Kidney glomerular epithelial cell (primary cell): ENCODE measurements at places on chromosomes 2 and 18.

- peak; percentile 95 for DNase-seq
Measured at GRCh38 chr2:108593547-108594098, 59.4 kb downstream of the LIMS1 start.

DNA sequence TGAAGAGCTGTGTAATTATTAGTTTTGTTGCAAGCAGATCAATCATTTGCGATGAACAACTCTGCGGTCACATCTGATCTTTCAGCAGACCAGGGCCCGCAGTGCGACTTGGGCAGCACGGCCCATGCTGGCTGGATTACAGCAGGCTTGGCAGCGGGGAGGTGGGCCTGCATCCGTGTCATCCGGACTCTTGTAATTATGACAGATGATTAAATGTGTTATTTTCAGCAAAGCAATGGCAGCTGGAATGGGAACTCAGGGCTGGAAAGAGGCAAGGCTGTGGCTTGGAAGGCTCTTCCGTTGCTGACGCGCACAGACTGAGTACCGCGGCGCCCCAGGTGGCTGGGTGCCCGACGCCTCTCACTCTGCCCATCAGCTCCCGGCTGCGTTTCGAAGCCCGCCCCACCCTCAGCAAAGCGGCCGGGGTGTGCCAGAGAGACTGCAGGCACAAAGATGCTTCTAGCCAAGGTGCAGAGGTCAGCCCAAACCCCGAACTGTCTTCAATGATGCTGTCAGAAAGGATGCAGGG, 397.4 kb upstream of the SALL3 start:
- no peak for DNase-seq

DNA sequence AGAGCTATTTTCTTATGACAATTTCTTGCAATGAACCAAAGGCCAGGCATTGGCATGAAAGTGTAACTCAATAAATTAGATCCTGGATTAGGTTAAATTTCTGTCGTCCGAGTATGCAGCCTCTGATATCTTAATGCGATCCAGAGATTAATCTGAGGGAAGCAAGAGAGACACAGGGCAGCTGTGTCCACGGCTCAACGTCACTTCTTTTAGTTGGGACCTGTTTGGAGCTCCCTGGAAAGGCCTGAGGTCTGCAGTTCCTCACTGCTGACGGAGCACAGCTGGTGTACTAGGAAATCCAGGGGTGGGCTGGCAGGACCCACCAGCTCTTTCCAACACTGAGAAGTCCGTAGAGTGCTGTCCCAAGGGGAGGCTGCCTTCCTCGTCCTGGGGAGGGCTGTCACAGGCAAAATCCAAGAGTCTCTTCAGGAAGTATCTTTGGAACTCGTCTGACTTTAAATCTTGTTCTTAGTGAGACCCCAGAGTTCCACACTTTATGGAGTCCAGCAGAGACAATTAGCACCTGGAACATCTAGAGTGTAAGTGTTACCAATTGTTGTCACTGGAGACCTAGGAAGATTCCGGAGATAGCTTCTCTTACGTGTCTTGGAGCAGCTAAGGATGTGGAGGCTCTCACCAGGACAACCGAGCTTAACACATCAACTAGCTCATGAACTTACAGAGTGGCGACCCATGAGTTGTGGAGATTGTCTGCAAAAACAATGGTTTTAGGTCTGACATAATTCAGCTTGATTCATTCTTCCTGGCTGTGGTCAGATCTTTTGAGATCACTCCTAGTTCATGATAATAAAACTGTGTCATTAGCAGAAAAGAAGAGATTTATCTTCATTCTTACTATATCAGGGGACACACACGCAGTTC, 173.7 kb downstream of the ACKR3 start:
- no peak for DNase-seq

- DNase-seq, result peak; percentile 26
Measured at GRCh38 chr2:232549655-232550353, 553 bp downstream of the TIGD1 start.

DNA sequence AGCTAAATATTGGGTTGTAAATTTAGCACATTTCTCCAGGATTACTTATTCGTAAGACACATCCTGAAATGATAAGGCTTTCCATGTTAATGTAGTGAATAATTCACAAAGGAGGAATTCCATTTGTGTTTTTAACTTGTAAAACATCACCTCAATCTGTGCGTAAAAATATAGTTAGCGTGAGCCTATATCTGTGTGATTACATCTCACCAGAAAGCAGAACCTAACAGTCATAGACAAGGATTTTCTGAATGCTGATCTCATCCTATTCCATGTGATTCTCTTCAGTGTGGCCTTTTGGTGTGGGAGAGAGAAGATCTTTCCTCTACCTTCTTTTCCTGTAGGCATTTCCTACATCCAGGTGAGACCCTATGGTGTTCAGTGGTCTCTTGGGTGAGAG, 263.2 kb upstream of the RASGRP3 start:
- DNase-seq, result no peak

DNA sequence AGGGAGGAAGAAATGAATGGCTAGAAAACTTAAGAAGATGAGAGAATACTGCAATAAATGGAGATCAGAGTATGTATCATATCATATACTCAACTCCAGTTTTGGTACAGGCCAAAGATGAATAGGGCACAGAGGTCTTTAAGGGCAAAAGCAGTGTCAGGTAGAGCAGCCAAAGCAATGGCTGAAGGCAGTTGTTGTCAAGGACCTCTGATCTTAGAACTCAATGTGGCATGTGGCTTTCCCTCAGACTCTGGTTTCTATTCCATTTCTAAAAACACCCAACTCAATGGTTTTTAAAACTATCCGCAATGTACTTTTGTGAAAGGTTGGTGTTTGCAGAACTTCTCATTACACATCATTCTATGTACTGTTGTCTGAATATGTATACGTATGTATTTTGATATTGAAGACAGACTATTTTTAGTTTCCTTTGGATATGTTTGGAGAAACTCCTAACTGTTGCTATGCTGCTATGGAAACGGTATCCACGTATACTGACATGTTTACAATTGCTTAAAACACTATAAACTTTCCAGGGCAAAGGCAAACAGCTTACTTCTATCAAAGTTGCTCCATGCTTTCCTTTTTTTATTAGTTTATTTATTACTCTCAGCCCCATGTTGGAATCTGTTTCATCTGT, 58.1 kb upstream of the PELI1 start:
- no peak for DNase-seq

DNA sequence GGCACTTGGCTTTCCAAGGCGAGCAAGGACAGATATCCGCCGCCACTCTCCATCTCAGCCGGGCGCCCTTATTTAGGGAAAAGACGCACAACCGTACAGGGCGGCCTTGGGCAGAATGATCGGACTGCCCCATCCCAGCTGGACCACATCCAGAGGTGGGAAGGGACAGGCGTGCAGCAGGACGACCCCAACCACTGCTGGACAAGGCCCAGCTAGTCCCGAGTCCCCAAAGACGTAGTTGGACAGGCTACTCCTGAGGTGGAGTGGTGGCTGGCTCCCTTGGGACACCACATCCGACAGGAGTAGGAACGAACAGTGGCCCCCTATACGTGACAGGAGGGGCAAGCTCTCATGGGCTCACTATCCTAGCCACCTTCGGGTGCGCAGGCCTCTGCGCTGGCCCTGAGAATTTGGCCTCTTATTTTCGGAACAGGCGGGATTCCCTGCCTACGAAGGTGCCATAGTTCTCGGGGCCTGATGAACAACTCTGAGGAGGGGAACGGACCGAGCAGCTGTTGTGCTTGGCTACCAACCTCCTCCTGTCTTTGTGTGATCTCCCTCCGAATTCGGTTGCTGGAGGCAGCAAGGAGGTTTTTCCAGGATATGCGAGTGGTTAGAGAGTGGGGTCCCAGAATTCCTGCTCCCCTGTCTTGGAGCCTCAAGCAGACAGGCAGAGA, 2.3 kb downstream of the FEV start:
- DNase-seq, result no peak

DNA sequence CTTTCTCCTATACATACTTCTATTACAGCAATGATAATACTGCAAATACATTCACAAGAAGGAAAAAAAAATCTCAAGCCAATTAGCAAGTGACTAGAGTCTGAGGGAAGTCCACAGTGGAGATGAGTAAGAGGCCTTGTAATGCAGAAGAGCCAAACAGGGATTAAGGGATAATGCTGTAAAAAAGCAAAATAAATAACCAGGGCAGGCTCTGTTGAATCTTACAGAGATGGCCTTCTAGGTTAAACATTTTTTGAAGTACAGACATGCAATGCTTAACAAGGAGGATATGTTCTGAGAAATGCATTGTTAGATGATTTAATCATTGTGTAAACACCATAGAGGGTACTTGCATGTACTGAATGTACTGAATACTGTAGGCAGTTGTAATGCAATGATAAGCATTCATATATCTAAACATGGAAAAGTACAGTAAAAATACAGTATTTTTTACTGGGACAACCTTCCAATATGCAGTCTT, 122.1 kb upstream of the RMDN2 start:
- peak; percentile 92 for DNase-seq

GRCh38 chr2:165692906-165693305, 101.1 kb downstream of the GALNT3 start:
- DNase-seq, result no peak

- DNase-seq, result no peak
Measured at GRCh38 chr2:158979772-158980171, 11.3 kb downstream of the TANC1 start.

DNA sequence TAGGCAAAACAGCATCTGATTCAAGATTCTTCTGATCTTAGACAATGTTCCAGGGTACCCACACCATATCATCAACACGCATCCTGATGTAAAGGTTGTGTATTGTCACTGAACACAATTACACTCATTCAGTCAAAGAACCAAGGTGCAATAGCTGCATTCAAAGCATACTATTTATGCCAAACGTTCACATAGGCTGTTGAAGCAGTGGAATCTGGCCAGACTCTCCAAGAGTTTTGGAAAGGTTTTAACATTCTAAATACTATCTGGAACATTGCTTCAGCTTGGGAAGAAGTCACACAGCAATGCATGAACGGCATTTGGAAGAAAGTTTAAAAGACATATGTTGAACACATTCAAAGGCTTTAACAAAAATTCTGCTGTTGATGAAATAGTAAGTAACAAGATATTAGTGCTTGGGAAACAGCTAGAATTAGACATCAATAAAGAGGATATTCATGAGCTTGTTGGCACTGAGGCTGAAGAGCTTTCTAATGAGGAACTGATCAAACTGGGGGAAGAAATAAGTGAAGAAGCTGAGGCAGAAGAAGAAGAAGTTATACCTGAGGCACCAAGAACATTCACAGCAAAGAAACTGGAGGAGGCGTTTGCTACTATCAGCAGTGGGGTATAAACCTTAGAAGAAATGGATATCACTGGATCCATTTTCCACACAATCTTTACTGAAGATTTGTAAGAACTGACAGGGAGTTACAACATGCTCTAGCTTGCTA, 47.6 kb upstream of the MSH6 start:
- DNase-seq, result no peak

- no peak for DNase-seq
Measured at GRCh38 chr2:232319803-232320442, 58.6 kb upstream of the ALPP start.

DNA sequence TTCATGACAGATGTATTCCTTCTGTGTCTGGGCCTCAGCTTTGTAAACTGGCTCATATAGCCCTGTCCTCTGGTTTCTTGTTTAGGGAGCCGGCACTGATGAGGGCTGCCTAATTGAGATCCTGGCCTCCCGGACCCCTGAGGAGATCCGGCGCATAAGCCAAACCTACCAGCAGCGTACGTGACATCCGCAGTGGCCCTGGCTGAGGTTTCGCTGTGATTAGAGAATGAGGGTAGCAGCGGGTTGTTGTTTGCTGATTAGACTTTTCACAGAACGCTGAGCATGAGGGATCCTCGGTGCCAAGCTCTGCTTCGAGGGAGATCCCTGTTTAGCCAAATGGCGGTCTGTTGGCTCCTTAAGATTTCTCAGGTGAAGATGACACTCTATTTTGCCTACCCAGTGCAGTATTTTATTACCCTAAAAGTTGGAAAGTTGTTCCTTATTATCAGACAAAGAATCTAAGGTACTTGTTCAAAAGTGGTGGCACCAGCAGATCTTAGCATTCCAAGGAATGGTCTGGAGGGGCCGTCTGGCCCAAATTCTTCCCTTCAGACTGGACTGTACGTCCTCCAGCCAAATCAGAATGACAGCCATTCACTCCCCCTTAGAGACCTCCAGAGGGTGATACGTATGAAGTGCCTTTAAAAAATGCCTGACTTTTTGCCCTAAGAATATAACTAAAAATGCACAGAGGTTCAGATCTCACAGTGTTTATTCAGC, 21.5 kb upstream of the GMCL1 start:
- no peak for DNase-seq

GRCh38 chr2:44799754-44800153, 141.7 kb upstream of the SIX3 start:
- DNase-seq, result no peak

GRCh38 chr2:26279886-26280285, 35.1 kb downstream of the HADHB start:
- no peak for DNase-seq

DNA sequence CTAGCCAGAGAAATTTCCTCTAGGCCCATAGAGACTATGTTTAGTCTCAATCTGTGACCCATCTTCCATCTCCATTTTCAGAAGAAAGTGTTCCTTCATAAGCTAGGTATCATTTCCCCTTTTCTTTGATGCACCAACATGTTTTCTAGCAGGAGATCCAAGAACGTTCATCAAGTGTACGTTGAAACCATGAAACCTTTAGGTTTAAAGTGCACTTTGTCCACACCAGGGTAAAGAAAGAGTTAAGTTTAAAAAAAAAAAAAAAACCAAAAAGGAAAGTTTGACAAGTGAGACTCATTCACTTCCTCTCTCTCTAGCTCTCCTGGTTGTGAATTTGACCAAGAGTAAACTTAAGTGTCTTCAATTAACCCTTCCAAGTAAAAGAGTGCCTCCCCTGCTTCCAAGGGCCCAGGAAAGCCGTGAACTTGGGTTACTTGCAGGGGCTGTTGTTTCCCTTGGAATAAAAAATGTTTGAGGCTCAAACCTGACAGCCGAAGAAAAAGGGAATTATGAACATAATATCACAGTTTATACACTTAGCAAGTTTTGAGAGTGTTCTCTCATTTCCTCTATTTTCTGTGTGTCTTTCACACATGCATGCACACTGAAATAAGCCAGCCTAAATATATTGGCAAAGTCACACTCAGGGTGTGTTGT, 56.7 kb downstream of the LBH start:
- no peak for DNase-seq

GRCh38 chr18:49019446-49020045, 68.8 kb upstream of the SMAD7 start:
- DNase-seq, result no peak

DNA sequence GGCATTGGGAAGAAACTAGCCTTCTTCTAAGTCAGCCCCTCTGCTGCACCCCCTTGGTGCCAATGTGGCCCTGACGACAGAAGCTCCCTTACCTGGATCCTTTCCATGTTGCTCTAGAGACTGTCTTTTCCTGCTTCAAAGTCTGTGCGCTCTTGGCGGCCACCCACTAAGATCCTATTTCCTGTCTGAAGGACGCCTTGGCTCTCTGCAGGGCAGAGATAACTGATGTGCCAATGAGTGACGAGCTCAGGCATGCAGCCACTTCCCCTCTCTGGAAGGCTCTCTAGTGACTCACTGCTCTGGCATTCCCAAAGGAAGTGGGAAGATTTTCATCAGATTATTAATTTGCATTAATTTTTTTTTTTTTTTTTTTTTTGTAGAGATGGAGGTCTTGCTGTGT, 273.5 kb downstream of the CDH20 start:
- peak; percentile 94 for DNase-seq
